Inflammatory macrophage treated with lipopolysaccharide for 4 hours (primary cell): ENCODE measurements at places on chromosomes 11 and 22.

- peak; percentile 24 for DNase-seq
These were observed 13.8 kb downstream of the USP2 start for GRCh38 chr11:119367661-119368120.

DNA sequence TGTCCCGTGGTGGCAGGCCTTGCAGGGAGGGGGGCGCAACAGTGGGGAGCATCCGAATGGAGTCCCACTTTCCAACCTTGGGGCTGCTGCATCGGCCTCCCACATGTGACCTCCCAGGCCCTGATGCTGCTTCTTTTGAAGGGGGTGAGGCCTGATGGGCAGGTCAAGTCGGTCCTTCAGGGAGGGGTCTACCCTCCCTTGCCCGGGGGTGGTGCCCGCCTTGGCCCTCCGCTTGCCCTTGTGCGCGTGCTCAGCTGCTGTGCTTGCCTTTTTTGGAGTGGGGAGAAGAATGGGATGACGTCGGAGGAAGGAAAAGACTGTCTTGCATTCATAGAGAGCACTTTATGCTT lies 66.9 kb downstream of the PRDM11 start:
- no peak for DNase-seq

DNA sequence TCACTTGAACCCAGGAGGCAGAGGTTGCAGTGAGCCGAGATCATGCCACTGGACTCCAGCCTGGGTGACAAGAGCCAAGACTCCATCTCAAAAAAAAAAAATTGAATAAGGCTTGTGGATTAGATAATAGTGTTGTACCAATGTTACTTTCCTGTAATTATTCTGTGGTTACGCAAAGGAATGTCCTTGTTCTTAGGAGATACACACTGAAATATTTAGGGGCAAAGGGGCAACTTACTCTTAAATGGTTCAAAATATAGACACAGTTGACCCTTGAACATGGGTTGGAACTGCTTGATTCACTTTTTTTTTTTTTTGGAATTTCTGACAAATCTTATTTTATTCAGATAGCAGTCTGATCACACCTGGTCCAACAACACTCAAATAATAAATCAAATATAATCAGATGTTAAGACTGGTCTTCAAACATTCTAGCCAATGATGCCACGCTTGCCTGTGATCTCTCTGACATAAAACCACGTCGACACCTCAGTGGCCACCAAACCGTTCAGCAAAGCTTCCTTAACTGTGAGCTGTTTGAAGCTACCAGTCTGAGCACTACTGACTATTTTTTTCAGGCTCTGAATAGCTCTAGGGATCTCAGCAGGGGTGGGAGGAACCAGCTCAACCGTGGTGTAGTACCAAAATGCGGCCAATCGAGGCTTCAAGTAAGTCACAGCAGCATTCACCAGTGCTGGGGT lies 710 bp downstream of the ATP5MGL start:
- DNase-seq, result no peak

DNA sequence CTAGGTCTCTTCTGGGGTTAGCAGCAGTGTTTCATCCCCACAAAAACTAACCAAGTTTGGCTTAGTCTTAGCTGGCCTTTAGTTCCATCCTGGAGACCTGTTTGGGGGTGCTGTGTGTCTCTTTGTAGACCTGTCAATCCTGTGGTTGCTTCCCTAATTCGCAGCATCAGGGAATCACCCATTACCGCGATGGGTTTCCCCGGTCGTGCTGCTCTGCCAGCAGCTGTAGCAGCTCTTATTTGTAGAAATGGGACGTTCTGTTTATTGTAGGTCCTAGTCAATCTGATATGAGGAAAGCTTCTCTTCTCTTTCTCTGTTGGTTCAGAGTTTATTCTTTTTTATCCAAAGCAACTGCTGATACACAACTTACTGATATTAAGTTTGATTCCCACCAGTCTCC lies 91.6 kb downstream of the CECR2 start:
- no peak for DNase-seq

GRCh38 chr22:22810018-22810427 lies 77.6 kb upstream of the IGLL5 start:
- DNase-seq, result peak; percentile 40
